ENCODE measurements at places on chromosomes 1 and 21.

GRCh38 chr21:44658541-44658910 lies 794 bp downstream of the KRTAP12-3 start:
- DNase-seq: no peak

- no peak for DNase-seq
These were observed 58.4 kb upstream of the EPS8L3 start for GRCh38 chr1:109821831-109822745.

- DNase-seq: no peak
These were observed 91.5 kb downstream of the MRPL39 start for GRCh38 chr21:25515484-25516405.

DNA sequence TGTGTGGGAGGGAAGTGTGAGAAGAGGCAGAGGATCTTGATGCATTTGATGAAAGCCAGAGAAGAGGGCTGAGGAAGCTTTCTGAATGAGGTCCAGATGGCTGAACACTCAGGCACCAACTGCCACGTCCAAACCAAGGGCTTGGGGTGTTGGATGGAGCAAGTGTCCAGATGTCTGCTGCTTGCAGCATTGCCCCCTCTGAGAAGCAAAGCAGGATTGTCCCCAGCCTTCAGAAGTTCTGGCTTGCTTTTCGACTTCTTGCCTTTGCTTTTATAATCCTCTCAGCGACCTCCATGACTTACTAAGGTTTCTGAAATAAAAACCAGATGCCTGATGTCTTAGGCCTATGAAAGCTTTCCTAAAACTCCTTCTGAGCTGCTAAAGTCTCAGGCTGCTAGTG lies 182.5 kb downstream of the HUNK start:
- no peak for DNase-seq

DNA sequence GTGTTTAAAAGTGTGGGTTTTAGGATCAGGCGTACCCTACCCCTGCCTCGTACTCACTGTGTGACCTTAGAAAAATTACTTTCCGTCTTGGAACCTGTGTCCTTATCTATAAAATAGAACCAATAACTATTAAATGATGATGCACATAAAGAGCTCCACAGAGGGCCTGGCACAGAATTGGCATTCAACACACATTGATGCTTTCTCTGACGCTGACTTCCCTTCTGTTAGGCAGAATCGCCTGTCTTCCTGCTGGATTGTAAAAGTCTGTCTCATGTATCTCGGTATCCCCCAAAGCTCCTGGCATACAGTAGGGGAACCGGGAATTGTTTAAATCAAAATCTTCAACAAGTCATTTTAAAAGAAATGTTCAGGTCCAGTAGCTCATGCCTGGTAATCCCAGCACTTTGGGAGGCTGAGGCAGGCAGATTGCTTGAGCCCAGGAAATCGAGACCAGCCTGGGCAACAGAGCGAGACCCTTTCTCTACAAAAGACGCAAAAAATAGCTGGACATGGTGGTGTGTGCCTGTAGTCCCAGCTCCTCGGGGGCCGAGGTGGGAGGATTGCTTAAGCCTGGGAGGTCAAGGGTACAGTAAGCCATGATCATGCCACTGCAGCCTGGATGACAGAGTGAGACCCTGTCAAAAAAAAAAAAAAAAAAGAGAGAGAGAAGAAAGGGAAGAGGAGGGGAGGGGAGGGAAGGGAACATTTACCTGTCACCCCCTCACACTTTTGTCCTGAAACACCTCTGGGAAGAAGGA lies 41.3 kb upstream of the FHAD1 start:
- DNase-seq: no peak

DNA sequence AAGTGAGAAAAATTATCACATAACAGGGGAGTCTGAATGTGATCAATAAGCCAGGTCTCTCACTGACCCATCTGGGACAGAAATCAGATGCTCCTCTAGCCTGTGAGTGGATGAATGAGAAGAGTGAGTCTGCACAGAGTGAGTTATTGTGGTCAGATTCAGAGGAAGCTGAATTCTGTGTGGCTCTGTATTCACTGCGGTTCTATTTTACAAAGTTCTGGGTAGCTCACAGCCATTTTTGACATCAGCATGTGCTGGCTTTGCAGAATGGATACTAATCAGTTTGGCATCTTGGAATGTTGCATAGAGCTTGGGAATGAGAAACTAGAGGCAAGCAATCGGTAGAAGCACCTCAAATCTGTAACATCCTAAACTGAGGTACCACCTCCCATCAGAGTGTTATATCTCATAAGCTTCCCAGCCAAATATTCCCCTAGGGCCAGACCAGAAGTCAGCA lies 3.8 kb downstream of the COLGALT2 start:
- no peak for DNase-seq

- no peak for DNase-seq
These were observed 221.3 kb downstream of the FOXD2 start for GRCh38 chr1:47659146-47659545.

- DNase-seq: no peak
These were observed 9.4 kb downstream of the LAPTM5 start for GRCh38 chr1:30748098-30748698.

- DNase-seq: no peak
These were observed 6.4 kb downstream of the PPP2R5A start for GRCh38 chr1:212291505-212292134.

- DNase-seq: no peak
These were observed 199.3 kb upstream of the JUN start for GRCh38 chr1:58983162-58983561.

DNA sequence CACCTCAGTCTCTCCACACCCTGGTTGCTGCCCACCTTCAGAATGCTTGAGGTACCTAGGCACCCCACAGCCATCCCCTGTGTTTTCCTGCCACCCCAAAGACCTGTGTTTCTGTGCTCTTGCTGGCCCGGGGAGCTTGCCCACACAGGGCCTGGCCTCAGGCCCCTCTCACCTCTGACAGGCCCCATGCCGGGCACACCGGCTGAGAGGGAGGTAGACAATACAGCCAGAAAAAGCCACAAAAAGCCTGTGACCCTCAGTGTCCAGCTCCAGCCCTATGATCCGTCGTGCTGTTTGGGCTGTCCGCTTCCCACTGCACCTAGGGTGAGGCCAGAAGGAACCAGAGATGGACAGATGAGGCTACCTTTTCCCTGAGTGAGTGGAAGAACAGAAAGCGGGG lies 11.4 kb downstream of the SEMA6C start:
- no peak for DNase-seq

- no peak for DNase-seq
These were observed 7.5 kb downstream of the CTPS1 start for GRCh38 chr1:40986956-40987355.

GRCh38 chr1:226938903-226939437 lies 1.1 kb upstream of the COQ8A start:
- DNase-seq: no peak

DNA sequence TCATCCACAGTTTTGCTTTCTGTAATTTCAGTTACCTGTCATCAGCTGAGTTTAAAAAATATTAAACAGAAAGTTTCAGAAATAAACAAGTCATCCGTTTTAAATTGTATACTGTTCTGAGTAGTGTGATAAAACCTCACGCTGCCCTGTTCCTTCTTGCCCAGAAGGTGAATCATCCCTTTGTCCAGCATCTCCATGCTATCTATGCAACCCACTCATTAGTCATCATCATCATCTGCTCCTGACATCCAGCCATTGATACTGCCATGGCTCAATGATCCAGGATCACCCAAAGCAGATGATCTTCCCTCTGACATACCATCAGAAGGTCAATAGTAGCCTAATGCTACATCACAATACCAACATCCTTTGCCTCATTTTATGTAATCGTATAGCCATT lies 198.3 kb downstream of the SLC44A5 start:
- no peak for DNase-seq

GRCh38 chr21:37383086-37383485 lies 16.5 kb downstream of the DYRK1A start:
- no peak for DNase-seq

- no peak for DNase-seq
These were observed 133.8 kb upstream of the EDN2 start for GRCh38 chr1:41618066-41618825.

GRCh38 chr1:220879076-220879508 lies at the start of gene HLX:
HLX (plus strand) TSS chr1:220879443; CDS start chr1:220879858, 415 bp downstream.
- DNase-seq: no peak

GRCh38 chr1:172977296-172978017 lies 73.3 kb downstream of the TNFSF18 start:
- no peak for DNase-seq

DNA sequence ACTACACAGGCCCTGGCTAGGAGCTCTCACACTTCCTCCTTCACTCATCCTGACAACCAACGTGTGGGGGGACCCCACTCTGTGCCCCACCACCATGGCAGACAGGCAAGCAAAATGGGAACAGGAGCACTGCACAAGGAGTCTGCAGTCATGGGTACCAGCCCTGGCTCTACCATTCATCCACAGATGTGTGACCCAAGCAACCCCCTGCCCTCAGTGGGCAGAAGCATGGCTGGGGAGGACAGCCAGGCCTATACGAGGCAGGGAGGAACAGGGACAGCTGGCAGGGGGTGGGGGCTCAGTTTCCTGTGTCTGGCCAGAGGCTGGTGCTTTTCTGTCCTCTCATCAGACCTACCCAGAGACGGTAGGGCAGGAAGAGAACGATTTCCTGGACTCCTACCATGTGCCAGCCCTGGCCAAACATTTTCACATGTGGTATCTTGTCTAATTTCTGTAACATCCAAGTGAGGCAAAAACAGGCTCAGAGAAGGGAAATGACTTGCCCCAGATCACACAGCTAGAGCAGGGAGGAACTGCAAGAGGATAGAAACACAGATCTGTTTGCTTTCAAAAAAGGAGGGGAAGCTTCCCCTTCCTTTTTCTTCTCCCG lies 178.0 kb downstream of the HIVEP3 start:
- DNase-seq: no peak

DNA sequence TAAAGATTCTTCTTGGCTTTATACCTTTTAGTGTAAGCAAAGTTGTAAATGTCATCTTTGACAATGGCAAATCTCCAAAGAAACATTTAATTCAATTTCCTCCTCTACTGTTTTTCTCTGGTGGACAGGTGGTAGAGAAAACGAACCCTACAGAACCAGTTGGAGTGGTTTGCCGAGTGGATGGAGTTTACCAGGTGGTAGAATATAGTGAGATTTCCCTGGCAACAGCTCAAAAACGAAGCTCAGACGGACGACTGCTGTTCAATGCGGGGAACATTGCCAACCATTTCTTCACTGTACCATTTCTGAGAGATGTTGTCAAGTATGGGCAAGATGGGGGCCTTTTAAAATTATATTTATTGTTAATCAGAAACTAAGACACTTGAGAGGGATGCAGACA lies 25.8 kb downstream of the UAP1 start:
- DNase-seq: no peak

GRCh38 chr21:45525910-45526306 lies 16.3 kb downstream of the SLC19A1 start:
- DNase-seq: no peak

- DNase-seq: no peak
These were observed 286.4 kb downstream of the PTBP2 start for GRCh38 chr1:97007840-97008604.

DNA sequence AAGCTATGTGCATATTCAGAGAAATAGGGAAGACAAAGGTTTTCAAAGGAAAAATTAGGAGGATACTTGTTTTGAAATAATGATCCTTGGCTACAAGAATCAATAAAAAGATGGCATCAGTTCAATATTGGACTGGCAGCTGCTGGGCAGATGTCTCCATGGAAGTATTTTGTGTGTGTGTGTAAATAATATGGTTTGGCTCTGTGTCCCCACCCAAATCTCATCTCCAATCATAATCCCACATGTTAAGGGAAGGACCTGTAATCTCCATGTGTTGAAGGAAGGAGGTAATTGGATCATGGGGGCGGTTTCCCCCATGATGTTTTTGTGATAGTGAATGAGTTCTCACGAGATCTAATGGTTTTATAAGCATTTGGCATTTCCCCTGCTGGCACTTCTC lies 40.4 kb upstream of the LRRC7 start:
- no peak for DNase-seq

DNA sequence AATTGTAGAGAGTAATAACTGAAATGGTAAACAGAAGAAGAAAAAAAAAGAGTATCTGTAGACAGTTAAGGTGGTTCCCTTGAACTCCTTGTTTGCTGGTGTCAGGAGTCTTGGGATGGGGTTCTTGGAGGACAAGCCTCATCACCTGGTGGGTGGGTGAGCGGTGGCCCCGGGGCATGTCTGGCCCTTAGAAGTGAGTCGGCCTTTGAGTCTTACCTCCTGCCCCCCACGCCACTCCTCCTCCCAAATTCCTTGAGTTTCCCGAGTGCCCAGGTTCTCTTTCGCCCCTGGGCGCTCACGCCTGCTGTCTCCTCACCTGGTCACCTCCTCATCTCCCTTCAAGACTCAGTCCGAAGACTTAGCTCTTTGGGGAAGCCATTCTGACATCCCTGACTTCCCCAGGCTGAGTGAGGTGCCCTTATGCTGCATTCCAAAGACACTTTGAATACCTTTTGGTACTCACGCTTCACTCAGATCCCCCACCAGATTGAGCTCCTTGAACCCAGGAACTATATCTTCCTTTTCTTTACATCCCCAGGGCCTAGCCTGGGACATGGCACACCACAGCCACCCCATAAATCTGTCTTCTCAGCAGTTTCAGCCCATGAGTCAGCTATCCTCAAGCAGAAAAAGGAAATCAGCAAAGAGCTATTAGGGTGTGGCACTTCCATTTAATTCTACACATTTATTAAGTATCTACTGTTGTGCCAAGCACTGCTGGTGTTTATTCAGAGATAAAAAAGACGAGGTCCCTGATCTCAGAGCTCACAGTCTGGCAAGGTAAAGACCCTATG lies 13.5 kb upstream of the IKBKE start:
- no peak for DNase-seq
